ENCODE measurements at places on chromosomes 7 and 10.
A peak's percentile ranks its signal among the peaks of the same experiment; 100 is the strongest.

- no peak for DNase-seq
Measured at GRCh38 chr7:144822223-144822622, 13.6 kb downstream of the TPK1 start.

- DNase-seq = peak; percentile 73
Measured at GRCh38 chr7:150428671-150429451, 21.6 kb upstream of the GIMAP8 start.

DNA sequence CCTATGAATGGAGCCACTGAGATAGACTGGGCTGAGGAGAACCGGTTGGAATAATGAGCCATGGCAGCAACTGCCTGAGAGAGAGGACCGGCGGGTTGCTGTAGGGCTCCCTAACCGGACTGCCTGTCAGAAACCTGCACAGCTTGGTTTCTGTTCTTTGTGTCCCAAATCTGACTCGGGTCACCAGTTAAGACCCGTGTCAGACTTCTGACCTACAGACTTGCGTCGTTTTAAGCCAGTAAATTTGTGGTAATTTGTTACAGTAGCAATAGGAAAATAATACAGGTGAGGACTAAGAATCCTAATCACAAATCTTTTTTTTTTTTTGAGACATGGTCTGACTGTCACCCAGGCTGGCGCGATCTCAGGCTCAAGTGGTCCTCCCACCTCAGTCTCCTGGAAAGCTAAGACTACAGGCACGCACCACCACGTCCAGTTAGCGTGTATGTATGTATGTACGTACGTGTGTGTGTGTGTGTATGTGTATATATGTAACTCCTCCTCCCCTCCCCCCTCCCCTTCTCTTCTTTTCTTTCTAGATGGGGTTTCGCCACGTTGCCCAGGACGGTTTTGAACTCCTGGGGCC lies 672 bp upstream of the DDX56 start:
- DNase-seq = no peak

- no peak for DNase-seq
Measured at GRCh38 chr7:904847-905246, 28.5 kb downstream of the GET4 start.

DNA sequence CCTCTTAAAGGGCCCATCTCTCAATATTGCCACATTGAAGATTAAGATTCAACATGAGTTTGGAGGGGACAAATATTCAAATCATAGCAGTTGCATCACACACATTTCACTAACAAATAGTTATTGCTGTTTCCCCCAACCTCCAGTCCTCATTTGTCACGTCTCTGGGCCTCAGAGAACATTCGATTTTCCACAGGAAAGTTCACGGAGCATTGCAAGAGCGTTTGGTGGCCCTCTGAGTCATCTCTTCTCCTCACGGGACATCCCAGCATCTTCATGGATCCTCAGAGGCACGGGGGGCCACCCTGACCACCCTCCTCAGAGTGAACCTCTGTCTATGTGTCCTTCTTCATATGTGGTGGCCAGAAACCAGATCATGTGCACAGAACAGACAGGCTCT lies 50.3 kb upstream of the CHST15 start:
- no peak for DNase-seq

DNA sequence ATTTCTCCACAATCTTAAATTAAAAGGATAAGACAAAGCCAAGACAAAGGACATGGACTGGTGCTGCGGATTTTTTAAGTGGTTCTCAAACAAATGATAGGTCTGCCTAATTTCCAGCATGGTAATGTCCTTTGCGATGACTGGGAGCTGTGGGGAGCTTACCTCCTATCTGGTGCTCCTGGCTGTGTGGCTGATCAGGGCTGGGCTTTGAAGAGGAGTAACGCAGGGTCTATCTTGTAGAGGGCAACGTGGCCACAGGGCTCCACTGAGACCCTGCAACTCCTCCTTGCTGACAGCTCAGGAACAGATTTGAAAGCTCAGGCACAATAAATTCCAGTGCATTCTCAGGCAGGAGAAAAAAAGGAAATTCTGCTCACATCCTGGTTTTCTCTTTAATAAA lies 103.1 kb upstream of the SFMBT2 start:
- no peak for DNase-seq

- DNase-seq = no peak
Measured at GRCh38 chr7:79520543-79520942, 67.1 kb upstream of the MAGI2 start.

DNA sequence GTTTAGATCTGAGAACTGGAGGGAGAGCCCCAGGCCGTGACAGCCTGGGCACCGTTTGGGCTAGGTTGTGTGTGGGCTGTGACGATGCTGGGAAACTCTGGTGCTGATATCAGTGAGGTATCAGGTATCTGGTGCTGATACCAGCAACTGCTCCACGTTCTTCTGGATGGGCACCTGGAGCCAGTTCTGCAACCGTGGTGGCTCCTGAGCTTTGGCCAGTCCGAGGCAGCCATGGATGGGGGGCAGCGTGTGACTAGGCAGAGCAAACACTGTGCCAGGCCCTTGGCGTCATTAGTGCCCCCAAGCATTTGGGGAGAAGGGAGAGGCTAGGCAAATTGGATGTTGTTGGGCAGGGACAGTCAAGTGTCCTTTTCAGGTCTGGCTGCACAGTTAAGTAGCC lies 57.9 kb downstream of the ZNF467 start:
- DNase-seq = no peak

DNA sequence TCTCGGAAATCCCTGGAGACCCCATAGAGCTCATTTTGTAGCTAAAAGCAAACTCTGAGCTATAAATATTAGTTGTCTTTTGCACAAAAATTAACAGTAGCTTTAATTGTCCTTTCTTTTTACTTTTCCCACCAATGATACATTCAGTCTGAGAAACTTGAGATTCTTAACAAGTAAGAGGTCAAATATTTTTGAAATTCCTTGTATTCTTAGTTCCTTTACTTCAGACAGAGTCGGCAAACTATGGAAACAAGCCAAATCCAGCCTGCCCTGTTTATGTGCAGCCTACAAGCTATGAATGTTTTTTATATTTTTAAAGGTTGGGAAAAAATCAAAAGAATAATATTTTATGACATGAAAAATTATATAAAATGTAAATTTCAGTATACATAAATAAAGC lies 146.6 kb downstream of the CTNNA3 start:
- no peak for DNase-seq

DNA sequence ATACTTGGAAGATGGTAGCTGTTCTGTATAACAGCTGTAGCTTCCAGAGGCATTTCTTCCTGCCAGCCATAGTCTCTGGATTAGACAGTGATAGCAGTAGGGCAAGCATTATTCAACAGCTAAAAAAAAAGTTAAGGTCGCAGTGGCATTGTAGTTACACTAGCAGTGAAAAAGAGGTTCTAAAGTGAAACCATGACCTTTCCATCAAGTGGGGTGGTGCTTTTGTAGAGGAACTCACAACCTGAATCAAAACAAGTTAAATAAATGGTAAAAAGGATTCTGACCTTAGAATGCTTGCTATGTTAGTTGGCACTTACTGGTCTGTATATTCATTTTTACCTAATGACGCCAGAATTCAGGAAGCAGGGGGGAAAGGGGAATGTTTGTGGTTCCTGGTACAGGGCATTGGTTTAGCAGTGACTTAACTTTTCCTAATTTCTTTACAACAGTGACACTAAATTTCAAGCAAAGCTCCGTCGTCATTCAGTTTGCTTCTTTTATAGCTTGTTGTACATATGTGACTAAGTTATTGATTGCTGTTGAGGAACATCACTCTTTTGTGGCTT lies 55.0 kb downstream of the GBF1 start:
- DNase-seq = no peak

DNA sequence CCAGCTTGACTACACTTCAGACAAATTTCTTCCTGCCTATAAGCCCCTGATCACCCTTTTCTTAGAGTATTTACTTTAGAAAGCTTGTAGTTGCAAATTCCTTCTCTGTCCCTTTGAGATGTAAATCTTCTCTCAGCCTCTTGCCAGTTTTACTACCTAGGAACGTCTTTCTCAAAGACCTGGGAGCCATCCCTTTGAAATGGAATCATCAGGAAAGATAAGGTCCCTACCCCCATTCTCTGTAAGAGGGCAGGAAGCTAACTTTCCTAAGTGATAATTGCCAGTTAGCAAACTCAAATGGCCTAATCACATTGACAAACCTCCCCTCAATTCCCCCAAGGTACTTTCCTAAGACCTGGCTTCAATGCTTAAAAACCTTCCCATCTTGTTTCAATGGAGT lies 304.5 kb downstream of the MDFIC start:
- no peak for DNase-seq

GRCh38 chr7:67773081-67773480 lies 776.4 kb downstream of the TYW1 start:
- DNase-seq = no peak

- DNase-seq = no peak
Measured at GRCh38 chr10:16776896-16777295, 40.3 kb downstream of the RSU1 start.

DNA sequence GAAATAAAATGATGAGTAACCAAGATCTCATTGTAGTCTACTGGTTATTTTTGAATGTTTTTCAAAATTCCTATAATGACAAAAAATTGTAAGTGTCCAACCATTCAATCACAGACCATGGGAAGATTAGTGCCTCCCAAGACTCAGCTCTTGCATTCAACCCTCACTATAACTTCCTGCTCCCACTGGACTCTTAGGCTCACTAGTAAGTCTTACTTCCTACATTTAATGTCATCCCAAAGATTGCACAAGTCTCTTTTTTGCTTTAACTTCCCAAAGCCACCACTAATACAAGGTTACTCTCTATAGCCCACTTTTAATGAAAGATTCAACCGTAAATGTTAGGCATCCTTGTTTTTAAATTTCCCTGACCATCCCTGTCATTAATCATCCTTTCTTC lies 111.9 kb upstream of the NRBF2 start:
- DNase-seq = no peak

DNA sequence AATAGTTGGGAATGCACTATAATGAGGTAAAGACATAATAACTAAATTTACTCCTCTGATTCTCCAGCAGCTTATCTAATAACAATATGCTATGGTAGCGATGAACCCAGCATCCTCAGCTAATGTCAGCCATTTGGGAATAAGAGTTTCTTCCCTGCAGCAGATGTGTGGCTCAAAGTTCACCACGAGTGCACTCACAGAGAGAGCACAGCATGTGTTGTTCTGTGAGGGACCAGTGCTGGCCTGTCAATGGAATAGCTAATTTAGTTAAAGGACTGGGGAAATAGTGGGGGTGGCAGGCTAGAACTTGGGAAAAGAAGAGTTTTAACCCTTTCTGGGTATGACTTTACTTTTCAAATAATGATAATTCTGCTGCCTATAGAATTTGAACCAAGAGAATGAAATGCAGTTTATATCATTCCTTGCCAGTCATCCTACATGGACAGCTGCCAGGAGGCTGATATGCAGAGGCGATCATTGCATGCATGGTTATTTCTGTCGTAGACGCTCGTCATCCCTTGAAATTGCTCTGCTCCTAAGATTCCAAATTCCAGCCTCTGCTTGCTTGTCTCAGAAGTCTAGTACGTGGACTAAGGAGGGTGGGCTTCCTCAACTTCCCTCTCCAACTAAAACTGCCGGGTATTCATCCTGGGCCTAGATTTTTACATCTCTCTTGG lies 355.6 kb downstream of the RNLS start:
- no peak for DNase-seq

- DNase-seq = no peak
Measured at GRCh38 chr7:29090151-29090805, 56.1 kb downstream of the CPVL start.

DNA sequence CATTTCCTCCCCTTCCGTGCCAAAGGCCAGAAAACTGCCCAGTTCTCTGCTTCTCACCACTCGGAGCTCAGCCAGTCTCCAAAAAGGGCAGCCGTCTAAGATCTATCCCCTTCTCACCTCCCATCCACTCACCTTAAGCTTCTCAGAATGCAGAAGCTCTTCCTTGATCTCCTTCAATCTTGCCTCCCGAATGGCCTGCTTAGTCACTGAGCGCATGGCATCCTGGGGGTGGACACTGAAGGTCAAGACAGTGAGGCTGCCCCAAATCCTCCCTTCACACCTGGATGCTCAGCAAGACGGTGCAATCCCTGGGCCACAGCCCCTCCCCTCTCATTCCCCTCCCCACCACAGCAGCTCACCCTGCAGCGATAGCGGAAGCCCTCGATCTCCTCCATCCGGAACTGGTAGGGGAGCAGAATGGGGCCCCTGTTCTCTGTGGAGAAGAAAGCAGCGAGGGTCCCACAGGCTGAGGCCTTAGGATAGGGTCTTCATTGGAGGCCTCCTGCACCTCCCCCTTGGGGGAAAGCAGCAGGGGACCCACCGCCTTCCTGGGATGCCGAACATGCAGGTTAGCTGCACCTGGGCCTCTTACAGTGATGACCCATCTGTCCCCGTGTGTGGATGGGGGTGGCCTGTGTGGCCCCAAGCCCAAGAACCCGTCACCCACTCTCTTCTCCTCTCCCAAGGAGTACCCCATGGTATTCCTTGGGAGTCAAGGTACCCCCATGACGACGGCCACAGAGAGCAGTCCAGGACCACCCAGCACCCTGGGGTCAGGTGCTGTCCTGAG lies 4.7 kb downstream of the DDX56 start:
- no peak for DNase-seq

GRCh38 chr10:132711613-132712121 lies 74.3 kb downstream of the NKX6-2 start:
- DNase-seq = peak; percentile 58

DNA sequence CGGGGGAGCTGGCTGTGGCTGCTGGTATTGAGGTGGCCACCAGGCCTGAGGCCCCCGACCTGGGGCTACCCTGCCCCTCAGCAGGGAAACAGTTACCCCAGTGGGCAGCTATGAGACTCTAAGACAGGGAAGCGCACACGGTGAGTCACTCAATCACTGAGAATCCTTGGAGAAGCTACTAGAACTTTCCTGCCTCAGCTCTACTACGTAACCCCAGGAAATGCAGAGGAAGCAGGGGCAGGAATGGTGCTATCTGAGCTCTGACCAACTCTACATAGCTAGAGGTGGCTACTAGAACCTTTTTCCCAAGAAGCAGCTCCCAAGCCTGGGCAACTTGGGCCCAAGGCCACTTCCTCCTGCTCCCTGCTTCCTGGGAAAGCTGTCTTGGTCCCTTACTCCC lies 11.8 kb downstream of the DNAJB12 start:
- DNase-seq = no peak

- no peak for DNase-seq
Measured at GRCh38 chr10:21895932-21896331, 107.6 kb downstream of the DNAJC1 start.

GRCh38 chr7:30548845-30549244 lies 44.2 kb upstream of the GGCT start:
- DNase-seq = no peak

DNA sequence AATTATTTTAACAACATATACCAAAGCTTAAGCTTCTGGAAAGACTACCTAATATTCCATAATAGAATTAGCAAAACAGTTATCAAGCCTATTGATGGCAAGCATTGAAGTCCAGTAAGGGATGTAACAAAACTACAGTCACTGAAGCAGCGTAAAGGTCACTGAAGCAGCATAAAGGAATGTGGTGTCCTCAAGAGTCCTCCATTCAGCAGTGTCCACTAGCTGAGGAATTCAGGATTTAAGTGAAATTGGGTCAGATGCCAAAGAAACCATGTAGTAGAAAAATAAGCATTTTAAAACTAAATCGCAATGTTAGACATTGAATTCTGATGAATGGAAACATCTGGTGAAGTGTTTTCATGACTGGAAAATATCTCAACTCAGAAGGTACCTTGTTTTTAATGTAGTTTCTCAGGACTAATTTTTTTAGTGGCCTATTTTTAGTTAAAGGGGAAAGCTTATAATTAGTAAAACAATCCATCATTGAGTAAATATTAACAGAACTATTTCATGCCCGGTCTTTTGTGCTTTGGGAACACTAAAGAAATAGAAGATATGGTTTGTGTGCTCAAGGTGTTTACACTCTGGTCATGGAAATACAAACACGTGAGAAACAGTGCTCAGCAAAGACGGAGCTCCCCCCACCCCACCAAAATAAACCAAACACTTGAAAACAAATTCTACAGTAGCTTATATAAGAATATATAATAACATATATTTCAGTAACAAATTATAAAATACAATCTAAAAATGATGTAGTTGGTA lies 121.4 kb downstream of the CDK14 start:
- no peak for DNase-seq
